NCI-H187 (cell line): ENCODE measurements at places on chromosomes 1 and 21.

DNA sequence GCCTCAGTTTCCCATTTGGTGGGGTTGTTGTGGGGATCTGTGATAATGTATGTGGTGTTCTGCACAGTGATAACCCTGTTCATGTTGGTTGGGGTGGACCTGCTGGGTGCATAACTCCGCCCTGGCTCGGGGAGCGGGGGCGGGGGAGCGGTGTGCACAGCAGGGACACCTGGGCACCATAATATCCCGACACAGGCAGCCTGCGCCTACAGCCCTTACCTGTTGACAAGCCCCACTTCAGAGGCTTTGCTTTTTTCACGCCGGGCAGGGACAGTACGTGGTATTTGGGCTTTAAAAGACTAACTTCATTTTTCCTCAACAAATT lies 48.0 kb upstream of the ACOT11 start:
- no peak for DNase-seq

DNA sequence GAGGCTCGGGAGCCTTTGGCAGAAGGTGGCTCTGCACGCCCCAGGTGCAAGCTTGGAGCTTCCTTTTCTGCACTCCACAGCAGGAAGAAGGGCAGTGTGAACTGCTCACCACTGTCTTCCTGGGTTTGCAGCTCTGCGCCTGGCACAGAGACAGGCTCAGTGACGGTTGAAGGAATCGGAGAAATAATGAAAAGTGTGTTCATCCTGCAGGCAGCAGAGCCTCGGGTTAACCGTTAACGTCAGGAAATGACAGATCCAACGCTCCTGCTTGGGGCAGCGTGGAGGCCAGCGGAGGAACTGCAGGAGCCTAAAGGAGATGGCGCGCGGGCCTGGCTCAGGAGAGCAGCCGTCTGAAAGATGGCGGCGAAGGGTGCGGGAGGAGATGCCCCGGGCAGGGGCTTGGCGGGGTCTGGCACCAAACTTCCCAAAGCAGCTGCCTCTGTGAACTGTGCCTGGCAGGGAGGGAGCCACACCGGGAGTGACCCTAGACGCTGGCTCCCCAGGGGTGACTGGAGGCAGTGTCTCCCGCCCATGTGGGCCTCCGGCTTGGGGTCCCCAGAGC lies 10.9 kb upstream of the SAMD11 start:
- DNase-seq = no peak

DNA sequence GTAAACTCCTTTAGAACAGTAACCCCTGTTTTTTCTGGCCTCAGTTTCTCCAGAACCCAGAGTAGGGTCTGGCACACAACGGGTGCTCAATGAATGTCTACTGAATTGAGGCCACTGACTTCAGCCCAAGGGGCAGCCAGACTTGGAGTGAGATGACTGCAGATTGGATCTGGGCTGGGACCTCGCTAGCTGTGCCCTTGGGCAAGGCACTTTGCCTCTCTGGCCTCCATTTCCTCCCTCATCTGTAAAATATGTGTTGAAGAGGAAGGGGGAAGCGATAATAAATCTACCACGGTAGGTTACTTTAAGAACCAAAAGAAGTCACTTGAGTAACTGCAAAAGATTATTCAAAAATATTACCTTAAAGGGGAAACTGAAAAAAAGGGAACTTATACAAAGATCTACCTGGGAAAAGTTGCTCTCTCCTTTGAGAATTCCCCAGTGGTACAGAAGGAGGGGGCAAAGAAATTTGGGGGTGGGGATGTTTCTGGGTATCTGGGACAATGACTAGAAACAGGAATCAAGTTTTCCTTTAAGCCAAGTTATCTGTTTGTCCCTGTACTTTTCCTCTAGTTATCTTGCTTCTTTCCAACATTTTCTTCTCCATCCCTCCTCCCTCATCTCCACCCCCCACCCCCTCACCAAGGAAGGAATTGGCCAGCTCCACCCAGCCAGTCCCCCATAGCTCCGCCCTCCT lies 394 bp upstream of the GRHL3 start:
- no peak for DNase-seq

DNA sequence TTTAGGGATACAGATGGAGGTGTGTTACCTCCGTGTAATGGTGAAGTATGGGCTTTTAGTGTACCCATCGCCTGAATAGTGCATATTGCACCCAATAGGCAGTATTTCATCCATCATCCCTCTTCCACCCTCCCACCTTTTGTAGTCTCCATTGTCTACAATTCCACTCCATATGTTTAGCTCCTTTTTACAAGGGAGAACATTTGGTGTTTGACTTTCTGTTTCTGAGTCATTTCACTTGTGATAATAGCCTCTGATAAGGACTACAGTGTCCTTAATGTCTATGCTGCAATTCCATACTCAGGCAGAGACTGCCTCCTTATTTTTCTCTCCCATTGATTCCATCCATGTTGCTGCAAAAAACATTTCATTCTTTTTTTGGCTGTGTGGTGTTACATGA lies 48.7 kb downstream of the OVGP1 start:
- no peak for DNase-seq

DNA sequence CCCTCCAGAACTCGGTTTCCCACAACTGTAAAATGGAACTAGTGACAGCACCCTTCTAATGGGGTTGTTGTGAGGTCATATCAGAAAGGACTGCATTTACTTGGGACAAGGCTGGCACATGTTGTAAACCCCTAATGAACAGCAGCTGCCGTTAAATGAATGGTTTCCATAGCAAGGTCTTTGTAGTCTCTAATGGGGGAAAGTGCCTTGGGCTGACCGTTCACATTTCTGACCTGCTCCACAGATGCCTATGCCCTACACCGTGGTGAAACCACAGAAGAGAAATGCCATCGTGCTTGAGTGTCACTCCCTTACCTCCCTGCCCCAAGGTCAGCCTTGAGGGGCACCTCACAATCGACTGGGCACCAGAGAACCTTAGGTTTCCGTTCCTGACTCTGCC lies 143.1 kb downstream of the ZSCAN20 start:
- no peak for DNase-seq

DNA sequence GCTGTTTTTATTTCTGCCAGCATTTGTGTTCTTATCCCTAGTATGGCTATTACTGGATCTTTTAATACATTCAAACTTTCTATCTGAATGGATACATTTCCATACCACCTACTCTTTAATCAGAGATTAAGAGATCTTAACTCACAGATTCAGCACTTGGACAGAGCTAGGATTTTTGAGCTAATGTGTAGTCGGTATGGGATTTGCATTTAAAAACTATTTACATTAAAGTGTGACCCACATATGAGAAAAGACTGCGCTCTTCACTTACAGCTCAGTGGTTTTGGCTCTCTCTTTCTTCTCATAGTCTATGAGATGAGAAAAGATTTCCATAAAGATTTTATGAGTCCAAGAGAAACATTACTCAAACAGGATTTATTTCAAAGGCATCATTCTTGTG lies 16.4 kb downstream of the HMGB4 start:
- no peak for DNase-seq

GRCh38 chr1:44684525-44684924 lies 10.0 kb downstream of the ARMH1 start:
- no peak for DNase-seq

GRCh38 chr1:98327220-98327861 lies 334.2 kb upstream of the SNX7 start:
- no peak for DNase-seq

- no peak for DNase-seq
Observed at GRCh38 chr1:224406216-224406615, 28.4 kb downstream of the WDR26 start.

- DNase-seq = no peak
Observed at GRCh38 chr1:231422798-231423309, 767 bp upstream of the EGLN1 start.

- no peak for DNase-seq
Observed at GRCh38 chr1:178418284-178418955, 78.3 kb downstream of the CLEC20A start.

- DNase-seq = no peak
Observed at GRCh38 chr1:94081566-94082344, 39.2 kb downstream of the ABCA4 start.
